NCI-H187 treated with DMSO at 0.1 percent for 48 hours (cell line): ENCODE measurements at places on chromosomes 12 and 14.

DNA sequence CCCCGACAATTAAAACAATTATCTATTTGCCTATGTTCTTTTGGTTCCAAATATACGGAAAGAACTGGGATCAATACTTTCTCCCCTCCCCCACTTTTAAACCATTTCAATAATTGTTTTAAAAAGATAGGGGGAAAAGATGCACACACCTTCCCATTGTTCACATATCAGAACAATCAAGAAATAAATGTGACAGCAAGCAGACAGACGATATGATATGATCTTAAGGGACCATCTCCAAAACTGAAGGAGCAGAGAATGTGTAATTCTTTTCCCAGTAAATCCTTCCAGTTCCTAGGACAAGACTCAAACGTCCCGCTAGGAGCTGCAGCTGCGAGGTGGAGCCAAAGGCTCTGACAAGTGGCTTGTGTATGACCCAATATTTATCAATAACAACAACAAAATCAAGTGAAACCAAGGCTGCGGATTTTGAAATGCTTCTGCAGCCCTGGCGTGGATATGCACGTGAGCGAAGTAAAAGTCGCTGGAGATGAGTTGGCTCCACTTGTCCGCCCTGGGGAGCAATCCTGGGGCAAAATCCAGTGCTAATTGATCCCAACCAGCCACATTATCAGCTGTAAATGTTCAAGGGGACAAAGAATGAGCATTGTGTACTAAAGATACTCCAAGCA, 8.2 kb upstream of the FOXG1 start:
- DNase-seq = no peak

DNA sequence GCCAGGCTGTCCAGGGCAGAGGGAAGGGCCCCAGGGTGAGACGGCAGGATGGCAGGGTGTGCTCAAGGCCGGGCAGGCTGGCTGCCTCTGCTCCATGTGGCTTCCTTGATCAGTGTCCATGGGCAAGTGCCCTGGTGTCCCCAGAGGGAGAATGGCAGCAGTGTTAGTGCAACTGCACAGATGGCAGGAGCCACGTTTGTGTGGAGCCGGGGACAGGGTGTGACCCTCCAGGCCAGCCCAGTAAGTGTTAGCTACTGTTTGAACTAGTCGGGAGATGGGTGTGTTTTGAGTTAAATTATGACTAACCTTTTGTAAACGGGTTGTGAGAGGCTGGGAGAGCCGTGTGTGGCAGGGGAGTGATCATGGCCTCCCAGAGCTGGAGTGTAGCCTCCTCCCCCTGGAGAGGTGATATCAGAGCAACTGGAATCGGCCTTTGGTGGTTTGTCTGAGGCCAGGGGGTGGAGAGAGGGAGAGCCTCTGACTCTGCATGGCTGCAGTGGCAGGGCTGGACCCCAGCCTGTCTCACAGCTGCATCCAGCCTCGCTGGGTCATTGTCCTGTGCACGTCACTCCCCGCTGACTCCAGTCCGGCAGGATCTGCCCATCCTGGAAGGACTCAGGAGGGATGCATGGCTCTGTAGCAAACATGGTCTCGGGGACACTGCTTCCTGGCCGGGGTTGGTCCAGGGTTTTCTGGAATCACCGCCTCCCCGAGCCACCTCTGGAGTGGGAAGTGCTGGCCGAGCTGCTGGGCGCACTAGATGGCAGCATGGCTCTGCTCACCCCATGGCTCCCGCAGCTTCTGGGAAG, 27.8 kb downstream of the AACS start:
- no peak for DNase-seq

- no peak for DNase-seq
Observed at GRCh38 chr12:103779410-103780092, 61.5 kb downstream of the NT5DC3 start.

- no peak for DNase-seq
Observed at GRCh38 chr12:59657711-59658110, 61.9 kb downstream of the SLC16A7 start.

GRCh38 chr12:122834104-122834920, 945 bp upstream of the HIP1R start:
- DNase-seq = no peak

DNA sequence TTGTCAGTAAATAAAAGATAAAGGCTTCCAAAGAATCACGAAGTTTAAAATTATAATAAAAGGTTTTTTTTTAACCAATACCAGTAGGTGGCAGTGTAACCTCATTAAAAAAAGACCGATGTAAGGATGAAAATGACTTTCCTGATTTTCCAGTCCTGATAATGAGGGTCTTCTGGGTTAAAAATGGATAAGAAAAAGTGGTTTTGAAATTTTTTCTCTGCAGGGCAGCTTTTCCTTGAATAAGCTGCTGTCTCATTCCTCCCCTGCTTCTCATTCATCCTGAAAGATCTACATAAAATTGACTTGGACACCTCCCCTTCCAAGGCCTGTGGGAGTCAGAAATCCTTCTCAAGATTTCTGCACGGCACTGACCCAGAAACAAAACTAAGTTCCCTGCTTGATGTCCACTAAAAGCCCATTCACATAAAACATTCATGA, 58.9 kb upstream of the FBXO33 start:
- no peak for DNase-seq

DNA sequence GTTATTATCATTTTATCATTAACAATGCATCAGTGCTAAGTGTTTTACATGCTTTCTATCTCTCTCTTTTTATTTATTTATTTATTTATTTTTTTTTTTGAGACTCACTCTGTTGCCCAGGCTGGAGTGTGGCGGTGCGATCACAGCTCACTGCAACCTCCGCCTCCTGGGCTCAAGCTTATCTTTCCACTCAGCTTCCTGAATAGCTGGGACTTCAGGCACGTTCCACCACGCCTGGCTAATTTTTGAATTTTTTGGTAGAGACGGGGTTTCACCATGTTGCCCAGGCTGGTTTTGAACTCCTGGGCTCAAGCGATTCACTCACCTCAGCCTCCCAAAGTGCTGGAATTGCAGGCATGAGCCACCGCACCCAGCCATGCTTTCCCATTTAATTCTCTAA, 3.9 kb upstream of the BTG1 start:
- no peak for DNase-seq

GRCh38 chr14:93548102-93548843, 117.5 kb downstream of the UNC79 start:
- no peak for DNase-seq

- DNase-seq = no peak
Observed at GRCh38 chr12:52926596-52927234, 21.8 kb upstream of the KRT8 start.

DNA sequence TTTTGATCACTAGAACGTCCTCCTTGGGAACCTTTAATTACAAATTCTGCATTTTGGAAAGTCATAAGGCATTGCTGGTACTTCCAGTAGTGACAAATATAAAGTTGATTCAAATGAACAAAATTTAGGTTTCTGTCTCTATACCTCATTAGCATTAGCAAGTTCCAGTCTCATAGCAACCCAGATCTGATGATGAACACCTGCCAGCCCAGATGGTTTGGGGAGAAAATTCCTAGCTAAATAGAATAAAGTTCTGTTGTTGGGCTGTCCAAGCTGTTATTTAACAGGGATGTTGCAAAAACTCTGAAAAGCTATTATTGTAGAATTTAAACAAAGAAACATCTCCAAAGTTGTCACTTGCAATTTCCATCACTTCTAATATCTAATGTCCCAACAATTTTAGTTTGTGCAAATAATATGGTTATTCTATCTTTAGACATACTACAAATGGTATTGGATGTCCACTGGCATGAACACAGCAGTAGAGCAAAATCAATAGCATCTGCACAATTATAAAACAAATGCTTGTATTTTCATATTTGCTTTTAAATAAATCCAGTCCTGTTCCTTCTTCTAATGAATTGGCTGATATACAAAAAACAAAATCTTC, 299.4 kb downstream of the SLC16A7 start:
- no peak for DNase-seq
